ENCODE measurements at places on chromosomes 6 and 20.

- DNase-seq = no peak
Measured at GRCh38 chr6:7050004-7050403, 57.8 kb upstream of the RREB1 start.

DNA sequence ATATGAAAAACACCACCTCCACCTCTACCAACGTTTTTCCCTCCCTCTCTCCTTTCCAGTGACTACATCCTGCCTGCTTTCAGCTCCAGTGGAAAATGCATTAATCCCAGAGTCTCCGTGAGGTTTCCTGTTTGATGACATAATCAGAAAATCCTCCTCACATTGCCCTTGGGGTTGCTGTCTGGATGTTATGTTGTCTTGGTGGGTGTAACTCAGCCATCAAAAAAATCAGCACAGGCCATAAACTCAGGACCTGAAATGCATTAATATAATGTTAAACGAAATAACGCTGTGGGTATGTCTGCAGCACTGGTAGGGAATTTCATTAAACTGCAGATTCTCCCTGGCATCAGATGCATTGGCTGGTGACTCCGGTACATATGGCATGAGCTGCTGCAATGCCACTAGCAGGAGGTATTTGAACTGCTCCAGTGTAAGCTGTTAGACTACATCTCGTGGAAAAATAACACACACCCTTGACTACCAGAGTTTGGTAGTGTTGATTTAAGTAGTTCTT, 297.8 kb downstream of the PRL start:
- DNase-seq = no peak

DNA sequence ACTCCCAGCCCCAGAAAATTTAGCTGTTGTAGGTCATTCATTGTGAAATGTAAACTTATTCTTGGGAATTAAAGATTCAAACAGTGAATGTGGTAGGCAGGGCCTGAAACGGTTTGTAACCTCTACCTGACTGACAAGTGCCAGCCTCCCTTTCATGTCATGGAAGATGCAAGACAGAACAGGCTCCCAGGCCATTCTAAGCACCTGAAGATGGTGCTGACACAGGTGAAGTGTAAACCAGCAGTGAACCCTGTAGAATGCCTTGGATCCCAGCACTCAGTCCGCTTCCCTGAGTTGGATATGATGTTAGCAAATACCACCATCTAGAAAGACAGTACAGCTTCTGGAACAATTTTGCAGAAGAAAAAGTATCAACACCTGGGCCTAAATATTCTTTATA, 19.3 kb downstream of the CYP24A1 start:
- DNase-seq = no peak

DNA sequence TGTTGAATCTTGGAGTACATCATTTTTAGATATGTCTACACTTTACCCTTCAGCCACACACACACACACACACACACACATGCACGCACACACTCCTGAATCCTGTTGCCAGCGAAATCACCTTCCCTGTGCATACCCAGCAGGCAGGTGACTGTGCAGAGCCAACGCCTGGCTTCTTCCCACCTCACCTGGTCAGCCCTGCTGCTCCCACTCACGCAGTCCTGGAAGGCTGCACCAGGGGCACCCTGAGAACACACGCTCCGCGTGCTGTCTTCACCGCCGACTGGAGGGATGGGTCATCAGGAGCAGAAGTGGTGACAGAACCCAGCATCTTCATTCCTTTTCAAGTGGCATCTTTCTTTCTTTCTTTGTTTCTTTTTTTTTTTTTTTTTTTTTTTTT, 94.6 kb downstream of the TBXT start:
- no peak for DNase-seq

DNA sequence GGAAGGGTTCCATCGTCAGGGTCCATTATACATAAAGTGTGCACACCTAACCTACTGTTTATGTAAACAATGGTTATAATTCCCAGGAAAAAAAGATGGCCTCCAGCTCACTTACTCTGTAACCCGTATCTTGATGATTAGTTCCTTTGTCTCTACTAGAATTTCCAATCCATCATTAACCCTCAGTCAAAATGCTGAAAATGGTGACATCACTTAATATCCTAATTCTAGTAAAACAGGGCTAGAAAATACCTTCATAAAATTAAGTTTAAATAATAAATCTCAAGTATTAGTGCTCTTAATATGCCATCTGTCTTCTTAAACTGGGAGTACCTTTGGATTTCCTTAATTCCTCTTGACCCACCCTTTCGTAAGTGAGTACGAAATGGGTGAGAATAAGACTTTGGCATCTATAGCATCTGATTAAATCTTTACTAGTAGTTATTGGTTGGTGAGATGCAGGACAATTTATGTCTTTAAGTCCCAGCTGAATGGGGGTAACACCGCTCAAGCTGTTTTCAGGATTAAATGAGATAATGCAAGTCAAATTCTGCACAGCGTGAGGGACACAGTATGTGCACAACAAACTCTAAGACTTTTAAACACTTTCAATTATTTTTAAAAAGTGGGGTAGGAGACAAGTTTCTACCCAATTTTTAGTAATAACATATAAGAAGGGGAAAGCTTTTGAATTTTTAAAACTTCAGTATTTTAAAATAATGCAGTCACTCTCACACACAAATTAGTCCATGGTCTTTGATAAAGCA, 1.6 kb downstream of the HMGN3 start:
- DNase-seq = no peak

Data from DMS79 (cell line).